ENCODE measurements at places on chromosomes 7 and 10.
A peak's percentile ranks its signal among the peaks of the same experiment; 100 is the strongest.

DNA sequence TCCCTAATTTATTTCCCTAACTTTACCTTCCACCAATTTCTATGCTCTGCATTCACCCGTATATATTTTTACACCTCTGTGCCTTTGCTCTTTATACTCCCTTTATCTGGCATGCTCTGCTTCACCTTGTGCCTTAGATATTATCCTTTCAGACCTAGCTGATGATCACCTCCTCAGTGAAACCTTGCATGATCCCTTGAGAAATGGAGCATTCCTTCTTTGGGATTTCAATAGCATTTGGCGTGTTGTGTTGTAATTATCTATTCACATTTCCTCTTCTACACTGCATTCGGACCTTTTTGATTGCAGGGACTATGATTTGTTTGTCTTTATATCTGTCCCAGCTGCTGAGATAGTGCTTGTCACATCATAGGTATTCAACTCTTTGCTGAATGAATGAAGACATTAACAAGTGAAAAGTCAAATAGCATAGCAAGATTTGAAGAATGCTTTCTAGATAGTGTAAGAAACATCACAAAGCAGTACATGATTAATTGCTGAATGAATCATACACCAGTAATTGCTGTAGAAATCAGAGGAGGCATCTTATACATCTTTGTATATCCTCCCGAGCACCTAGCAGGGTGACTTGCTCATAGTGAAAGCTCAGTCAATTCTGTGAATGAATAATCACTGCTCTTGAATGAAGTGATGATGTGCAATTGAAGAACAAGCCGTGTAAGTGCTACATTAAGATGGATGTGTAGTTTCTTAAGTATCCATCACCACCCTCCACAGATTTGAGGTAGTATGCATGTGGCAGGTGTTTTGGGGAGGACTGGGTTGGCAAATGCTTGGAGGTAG lies 2.0 kb upstream of the TM9SF3 start:
- no peak for DNase-seq

DNA sequence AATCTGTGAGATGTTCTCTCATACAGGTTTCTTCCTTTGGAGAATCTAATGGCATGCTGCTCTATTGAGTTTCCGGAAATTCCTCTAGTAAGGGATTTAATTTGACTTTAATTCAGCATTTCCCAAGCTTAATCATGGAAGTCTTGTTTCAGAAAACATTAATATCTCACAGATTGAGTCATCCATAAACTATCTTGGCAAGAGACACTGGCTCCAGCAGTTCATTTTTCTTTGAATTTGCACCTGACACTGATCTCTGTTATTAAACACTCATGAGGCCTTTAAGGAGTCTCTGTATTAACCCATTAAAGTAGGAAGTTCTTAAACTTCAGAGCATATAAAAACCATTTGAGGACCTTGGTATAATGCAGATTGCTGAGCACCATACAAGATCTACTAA lies 3.6 kb upstream of the ITGB8 start:
- no peak for DNase-seq

DNA sequence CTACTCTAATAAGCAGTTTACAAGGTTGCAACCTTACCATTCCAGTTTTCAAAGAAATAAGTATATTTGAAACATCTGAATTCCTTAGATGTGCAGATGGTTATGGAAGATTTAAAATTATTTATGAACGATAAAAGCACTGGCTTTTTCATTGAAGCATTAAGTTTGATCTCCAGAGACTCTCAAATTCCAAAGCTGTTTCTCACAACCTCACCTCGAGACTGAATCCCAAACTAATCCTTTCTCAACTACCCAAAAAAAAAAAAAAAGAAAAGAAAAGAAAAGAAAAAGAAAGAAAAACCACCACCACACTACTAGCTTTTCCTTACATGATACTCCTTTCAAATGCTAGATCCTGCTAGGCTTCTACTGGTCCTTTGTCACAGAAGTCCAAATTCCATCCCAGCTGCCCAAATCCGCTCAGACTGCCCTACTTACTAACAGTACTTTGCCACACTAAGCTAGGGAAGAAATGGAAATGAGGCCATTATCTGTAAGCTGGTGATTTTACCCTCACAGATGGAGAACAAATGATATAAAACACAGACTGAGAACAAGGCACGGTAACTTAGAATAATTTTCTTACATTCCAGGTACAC lies 100.6 kb upstream of the CDK1 start:
- DNase-seq: no peak

GRCh38 chr7:155951554-155952158 lies 139.4 kb upstream of the SHH start:
- DNase-seq: no peak

GRCh38 chr10:6647811-6648526 lies 67.9 kb upstream of the PRKCQ start:
- peak; percentile 51 for DNase-seq

DNA sequence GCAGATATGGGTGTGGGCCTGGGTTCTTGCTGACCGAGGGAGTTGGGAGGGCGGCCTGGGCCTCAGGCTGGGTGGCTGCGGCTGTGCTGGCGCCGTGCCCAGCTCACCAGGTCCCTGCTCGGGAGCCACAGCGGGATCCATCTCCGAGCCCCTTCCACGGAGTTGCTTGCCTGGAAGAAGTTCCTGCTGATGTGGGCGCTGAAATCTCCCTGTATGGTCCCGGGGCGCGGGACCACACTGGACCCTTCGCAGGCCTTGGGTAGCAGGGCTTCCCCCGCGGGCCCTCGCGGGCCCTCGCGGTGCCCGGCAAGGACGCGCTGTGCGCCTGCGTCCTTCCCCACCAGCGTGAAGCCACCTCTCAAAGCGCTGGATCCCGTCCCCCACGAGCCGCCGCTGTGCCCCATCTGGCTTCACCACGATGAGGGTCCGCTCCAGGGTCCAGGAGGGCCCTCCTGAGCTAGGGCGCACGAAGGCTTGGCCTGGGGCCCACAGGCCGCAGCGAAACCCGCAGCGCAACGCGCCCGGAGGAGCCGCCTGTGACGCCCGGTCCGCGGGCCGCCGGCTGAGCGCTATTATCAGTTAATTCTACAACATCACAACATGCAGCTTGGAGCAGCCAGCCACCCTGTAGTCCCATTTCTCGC lies 31.5 kb downstream of the RAB19 start:
- no peak for DNase-seq

GRCh38 chr10:103861505-103861904 lies 6.1 kb upstream of the SH3PXD2A start:
- no peak for DNase-seq

DNA sequence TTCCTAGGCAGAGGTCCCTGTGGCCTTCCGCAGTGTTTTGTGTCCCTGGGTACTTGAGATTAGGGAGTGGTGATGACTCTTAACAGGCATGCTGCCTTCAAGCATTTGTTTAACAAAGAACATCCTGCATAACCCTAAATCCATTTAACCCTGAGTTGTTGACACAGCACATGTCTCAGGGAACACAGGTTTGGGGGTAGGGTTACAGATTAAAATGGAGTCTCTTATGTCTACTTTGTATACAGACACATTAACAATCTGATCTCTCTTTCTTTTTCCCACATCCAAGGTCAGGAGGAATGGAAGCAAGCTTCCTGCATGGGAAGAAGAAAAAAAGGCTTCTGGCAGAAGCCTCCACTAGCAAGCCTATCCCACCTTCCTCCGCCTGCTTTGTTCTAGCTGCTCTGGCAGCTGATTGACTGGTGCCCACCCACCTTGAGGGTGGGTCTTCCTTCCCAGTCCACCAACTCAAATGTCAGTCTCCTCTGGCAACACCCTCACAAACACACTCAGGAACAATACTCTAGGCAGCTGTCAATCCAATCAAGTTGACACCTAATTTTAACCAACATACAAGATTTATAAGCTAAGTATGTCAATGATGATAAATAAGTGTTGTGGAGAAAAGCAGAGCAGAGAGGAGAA lies 176.5 kb upstream of the CCZ1B start:
- no peak for DNase-seq

GRCh38 chr7:42978496-42978895 lies 46.3 kb downstream of the MRPL32 start:
- DNase-seq: no peak

DNA sequence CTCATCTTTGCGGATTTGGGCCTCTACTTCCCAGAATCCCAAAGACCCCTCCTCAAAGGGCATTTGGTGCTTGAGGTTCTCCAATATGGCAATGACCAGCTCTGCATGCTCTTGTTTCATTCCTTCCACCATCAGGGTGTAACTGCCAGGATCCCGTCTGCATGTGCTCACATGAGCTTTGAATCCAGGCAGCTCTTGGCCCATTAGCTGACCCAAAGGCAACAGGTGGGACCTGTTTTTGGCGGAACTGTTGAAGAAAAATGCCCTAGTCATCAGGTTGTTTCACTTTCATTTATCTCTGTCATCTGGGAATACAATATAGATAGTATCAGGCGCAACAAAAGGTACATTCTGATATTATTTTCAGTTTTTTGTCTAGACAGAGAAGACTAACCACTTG lies 159.1 kb upstream of the TCF7L2 start:
- no peak for DNase-seq

DNA sequence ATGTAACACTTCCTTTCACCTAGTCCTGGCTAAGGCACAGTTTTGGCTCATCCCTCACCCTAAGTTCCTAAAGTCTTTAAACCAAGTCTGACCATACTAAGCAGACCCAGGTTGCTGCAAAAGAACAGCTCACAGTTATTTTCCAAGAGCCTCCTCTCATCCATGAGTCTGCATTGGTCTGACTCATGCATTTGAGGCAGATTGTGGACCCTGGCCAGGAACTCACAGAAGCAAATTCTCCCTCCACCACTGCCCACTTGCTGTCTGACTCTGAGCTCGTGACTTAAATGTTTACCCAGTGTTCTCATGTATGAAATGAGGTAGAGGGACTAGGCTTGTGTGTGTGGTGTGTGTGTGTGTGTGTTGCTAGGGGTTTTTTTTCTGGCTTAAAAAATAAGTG lies 1272.8 kb downstream of the TYW1 start:
- no peak for DNase-seq

- no peak for DNase-seq
These were observed 293.6 kb downstream of the GLRX3 start for GRCh38 chr10:130429809-130430208.

DNA sequence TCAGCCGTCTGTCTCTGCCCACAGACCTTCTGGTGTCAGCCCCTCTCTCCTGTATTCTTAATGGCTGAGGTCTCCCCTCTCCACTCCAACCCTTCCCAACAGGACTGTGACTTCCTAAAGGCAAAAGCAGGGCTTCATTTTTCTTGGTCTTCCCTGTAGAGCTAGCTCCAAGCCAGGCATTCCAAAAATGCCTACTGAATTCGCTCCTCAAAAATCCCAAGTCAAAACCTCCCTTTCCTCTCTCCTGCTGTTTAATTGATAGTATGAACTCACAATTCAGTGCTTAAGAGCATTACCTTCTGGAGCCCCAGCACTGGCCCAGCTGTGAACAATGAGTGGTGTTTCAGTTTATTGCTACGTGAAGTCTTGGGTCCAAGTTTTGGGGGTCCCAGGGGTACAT lies 628.4 kb downstream of the PARD3 start:
- no peak for DNase-seq

DNA sequence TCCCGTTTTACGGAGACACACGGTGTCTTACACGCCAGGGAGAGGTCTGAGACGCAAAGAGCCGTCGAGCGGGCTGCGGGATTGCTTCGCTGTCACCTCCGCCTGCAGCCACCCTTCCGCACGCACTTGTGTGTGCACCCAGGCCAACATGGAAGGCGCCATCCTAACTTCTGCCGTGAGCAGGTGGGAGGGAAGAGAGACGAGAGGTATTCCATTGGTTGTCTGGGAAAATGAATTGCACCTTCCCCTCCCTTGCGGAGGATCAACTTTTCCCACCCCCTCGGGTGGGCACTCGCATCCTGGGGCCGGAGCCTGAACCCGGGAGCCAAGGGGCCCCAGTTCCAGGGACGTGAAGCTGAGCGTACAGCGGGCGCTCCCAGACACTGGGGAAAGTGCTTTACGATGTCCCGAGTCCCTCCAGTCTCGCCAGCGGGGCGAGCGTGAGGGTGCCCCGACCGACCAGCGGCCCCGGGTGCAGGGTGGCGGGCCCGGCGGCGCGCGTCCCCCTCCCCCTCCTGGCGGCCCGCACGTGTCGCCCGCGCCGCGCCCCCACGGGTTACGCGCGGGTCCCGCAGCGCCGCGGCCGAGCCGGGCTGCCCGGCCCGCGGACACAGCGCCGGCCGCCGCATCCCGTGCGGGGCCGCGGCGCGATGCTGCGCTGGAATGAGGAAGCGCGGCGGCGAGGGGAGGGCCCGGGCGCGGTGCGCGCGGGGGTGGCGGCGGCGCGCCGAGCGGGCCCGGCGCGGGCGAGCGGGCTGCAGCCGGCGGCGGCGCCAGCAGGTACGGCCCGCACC lies 984 bp upstream of the IKZF1 start:
- DNase-seq: no peak

- DNase-seq: no peak
These were observed 64.2 kb downstream of the AVL9 start for GRCh38 chr7:32559480-32559879.

DNA sequence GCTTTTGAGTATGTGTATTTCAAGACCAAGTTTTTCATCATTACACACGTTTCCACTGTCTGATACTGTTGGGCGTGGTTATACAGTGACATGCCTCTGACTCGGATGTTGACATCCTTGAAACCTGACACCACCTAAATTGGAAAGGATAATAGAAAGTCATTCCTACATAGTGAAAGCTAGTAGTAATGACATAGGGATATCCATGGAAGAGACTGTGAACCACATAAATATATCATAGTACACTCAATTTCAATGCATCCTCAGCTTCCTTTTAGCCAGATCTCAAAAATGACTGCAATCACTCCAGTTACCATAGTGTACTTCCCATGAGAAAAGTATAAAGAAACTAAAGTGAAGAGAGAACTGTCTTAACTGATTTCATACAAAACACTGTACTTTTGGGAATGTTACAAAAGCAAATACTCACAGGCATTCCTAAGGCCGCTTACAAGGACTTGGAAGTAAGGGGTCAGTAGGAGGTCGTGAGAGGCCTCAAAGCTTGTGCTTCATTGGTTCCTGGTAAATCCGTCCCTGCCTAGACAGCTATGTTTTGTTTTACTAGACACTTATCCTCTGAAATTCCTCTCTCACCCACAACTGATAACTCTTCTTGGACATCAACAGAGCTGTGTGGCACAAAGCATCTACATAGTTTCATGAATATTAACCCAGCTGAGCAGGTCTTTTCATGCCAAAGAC lies 71.8 kb upstream of the VWDE start:
- DNase-seq: no peak

- DNase-seq: no peak
These were observed 128.3 kb downstream of the TPST1 start for GRCh38 chr7:66333443-66333842.

GRCh38 chr7:151740081-151740851 lies 136.6 kb downstream of the PRKAG2 start:
- DNase-seq: no peak

- DNase-seq: no peak
These were observed 17.2 kb downstream of the SAP25 start for GRCh38 chr7:100556541-100556940.
